M059J (cell line): ENCODE measurements at places on chromosomes 4 and X. TPM values are rescaled to one million over a fixed set of nuclear protein-coding genes. Genes with fewer than 3 reads are reported as not detected.

Gene SRPX2
- 58.5 and 81.9 TPM in 2 replicates for total RNA-seq

Gene MAGEE1
- total RNA-seq, result 0.02 and 0.15 TPM in 2 replicates

Gene PAGE3
- total RNA-seq, result not detected in 2 replicates

DNA sequence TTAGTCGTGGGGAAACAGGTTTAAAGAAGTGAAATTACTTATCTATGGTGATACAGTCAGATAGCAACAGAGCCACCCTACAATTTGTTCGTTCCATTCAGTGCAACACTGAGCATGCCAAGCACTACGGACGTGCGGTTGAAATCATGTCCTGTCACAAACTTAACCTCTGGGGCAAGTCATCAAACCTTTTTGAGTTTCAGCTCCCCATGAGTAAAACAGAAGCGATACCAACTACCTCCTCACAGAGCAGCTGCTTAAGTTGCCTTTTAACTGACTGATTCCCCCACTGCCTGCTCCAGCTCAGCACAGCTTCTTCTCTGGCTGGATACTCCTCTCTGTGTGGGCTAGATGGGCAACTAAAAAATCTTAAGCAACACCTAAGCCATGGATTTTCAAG is 36.0 kb downstream of the LHFPL1 start:
- DNase-seq, result no peak

- DNase-seq, result no peak
These were observed 832.4 kb downstream of the STIM2 start for GRCh38 chr4:27692868-27693634.
